ENCODE measurements at places on chromosomes 13 and 19.

DNA sequence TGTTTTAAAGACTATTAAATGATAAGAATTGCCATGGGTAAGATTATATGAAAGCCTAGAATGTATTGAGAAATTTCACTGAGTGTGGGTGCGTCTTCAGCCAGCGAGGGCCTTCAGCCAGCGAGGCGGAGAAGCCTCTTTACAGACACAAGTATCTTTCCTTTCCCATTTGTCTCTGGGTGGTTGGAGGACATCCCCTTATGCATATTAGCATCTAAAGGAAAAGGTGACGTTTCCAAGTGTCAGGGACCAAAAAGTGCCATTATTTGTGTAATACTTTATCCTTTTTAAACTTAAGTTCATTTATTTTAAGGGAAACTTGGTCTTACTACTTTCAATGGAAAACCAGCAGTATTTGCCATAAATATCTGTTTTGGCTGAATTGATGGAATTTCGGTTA lies 22.2 kb downstream of the SMARCA4 start:
- DNase-seq, result no peak

DNA sequence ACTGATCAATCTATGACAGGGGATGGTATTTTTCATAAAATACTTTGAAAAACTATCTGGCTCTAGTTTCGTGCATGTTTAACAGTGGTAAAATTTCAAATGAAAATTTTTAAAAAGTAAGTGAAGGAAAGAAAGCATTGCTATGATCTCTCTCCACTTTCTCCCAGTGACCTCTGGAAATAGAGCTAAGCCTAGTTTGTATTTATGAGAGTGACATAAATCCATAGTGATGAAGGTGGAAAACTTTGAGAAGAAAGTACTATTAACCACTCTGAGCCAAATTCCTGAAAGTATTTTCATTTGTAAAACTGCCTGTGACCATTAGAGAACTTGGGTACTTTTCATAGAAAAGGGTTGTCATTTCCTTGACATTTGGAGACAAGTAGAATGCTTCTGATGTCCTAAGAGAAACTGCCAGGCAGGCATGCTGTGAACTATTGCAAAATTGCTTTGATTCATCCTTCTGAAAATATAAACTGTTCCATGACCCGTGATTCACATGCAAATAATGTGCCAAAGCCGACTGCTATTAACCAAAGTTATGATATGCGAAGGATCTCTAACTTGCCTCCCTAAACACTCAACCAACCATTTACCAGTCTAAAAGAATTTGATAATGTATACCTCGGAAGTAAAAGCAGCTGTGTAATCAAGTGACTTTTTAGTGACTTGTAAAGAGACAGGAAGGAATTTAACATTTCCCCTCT lies 133.2 kb downstream of the VWA8 start:
- peak; percentile 95 for DNase-seq

DNA sequence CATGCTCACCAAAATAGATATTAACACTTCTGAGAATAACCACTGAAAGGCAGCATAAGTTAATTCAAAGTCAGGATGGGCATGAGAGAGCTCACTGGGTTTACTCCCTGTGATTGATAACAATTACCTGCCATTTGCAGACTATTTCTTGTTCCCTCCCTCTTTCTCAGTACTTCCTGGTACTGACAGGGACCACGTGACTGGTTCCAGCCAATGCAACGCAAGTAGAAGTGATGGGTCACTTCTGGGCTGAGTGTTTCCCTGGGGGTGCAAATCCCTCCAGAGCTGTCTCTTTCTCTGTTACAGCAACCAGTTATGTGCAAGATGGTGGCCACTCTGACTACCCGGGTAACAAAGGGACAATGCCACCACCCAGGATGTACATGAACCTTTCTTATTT lies 118.8 kb downstream of the EFNB2 start:
- DNase-seq, result no peak

DNA sequence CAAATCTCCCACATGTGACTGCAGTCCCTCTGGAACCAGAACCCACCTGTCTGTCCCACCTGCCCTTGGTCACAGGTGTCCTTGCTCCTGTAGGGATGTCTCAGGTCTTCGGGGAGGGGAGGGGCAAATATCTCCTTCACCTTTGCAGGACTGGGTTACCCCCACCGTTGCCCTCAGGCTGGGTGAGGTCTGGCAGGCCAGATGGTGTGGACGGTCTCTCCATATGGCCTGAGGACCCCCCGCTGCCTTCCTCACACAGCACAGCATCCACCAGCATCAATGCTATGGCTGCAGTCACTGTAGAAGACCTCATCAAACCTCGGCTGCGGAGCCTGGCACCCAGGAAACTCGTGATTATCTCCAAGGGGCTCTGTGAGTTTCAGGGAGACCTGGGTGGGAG lies 10.0 kb downstream of the SLC5A5 start:
- DNase-seq, result no peak

DNA sequence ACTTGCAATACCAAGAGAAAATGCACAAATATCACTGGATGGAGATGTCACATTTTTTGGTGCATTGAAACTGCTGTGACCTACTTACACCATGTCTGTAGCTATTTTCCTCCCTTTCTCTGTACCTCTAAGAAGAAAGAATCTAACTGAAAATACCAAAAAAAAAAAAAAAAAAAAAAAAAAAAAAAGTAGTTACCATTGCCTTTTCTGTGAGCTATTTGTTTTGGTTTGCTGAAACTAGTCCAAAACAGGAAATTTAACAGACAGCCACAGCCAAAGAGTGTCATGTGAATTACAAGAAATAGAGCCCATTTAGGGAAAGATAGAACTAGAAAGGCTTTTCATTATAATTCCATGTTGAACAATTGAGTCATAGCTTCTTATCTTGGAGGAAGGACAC lies 37.3 kb downstream of the TNFSF13B start:
- no peak for DNase-seq

DNA sequence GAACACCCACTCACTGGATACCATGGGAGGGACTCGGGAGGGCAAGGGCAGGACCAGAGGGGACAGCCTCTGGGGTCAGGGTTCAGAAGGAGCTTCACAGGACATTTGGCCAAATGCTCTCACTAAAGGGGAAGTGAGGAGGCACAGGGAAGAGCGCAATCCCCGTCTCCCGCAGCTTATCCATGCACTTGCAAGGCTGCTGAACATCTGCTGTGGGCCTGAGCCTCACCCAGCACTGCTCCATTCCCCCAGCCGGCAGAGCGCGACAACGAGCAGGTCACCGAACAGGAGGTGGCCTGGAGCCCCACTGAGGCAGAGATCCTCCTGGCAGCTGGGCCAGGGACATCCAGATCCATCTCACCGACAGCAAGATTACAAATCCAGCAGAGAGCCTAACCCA lies 23.3 kb downstream of the ELAVL1 start:
- DNase-seq, result no peak
